Stimulated activated CD4-positive, alpha-beta T cell treated with anti-CD3 and anti-CD28 coated beads, Interleukin-2, amount 100 ng/mL, for 24 hours (primary cell): ENCODE measurements at places on chromosomes 13 and 19.
A peak's percentile ranks its signal among the peaks of the same experiment; 100 is the strongest.

DNA sequence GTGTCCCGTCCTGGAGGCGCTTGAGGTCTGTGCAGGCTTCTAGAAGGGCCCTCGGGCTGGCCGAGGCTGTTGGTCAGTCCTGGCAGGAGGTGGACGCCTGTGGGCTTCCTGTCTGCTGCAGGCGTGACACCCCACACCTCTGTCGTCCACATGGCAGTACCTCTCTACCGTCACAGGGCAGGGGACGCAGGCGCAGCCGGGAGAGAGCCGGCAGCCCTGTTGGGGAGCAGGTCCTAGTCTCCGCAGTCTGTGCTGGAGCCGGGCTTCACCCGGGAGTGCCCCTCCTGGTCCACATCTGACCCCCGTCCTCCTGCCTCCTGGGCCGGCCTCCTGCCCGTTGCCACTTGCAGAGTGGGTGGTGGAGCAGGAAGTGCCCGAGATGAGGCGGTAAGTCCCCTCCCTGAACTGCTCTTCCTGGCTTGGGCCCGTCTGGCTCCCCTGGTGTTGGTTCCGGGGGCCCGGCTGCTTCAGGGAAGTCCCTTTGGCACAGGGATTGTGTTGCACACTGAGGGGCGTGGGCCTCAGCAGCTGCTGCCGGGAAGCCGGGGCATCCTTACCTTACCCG lies 106.0 kb downstream of the KDM4B start:
- DNase-seq, result no peak

GRCh38 chr13:65946387-65946786 lies 1283.7 kb downstream of the PCDH9 start:
- no peak for DNase-seq

GRCh38 chr19:43290568-43291359 lies 21.4 kb upstream of the PSG9 start:
- DNase-seq, result no peak

DNA sequence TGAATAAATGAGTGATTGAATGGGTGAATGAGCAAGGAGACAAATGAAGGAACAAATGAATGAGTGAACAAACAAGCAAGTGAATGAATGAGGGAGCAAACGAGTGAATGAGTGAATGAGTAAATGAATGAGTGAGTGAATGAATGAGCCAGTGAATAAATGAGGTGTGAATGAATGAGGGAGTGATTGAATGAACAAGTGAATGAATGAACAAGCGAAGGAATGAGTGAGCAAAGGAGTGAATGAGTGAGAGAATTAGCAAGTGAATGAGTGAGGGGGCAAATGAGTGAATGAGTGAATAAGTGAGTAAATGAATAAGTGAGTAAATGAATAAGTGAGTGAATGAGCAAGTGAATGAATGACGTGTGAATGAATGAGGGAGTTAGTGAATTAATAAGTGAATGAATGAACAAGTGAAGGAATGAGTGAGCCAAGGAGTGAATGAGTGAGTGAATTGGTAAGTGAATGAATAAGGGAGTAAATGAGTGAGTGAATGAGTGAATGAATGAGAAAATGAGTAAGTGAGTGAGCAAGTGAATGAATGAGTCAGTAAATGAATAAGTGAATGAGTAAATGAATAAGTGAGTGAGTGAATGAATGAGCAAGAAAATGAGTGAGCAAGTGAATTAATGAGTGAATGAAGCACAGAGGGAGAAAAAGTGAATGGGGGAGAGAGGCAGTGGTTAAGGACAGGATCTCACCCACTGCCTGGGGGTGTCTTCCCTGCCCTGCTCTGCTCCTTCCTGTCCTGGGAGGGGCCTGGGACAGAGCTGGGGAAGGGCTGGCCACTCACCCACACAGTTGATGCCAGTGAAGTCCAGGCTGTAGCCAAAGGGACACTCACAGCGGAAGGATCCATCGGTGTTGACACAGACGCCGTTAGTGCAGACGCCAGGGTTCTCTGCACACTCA lies 36.4 kb downstream of the CCL25 start:
- no peak for DNase-seq

DNA sequence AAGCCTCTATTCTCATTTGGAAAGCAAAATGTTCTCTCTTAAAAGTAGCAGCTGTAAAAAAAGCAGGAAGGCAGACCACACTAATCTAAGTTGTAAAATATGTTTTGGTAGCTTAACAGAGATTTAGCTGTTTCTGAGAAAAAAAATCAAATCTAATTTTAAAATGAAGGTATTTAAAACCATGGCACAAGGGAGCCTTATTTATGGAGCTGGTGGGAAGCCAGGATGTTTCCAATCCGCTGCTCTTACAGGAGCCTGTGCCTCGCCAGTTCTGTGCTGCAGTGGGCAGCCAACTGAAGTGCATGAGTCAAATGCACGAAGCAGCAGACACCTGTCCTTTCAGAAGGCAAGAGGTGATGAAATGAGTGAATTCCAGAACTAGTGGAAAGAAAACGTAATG lies 28.2 kb downstream of the GPC6 start:
- DNase-seq, result no peak

DNA sequence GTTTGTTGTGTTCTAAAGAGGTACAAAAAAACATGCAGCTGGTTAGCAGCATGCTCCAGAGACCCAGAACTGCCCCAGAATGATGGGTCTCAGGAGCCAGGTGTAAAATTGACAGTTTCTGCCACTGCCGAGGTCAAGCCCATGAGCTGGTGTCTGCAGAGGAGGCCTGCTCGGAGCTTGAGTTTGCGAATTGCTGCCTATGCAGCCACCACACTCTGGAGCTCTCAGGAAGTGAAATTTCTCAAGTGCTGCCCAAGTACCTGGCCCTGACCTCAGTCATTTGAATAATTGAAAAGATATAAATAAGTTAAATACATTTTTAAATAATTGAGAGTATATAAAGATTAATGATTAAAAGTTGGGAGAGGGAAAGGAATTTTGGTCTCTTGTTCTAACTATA lies 66.4 kb downstream of the ZAR1L start:
- DNase-seq, result no peak

DNA sequence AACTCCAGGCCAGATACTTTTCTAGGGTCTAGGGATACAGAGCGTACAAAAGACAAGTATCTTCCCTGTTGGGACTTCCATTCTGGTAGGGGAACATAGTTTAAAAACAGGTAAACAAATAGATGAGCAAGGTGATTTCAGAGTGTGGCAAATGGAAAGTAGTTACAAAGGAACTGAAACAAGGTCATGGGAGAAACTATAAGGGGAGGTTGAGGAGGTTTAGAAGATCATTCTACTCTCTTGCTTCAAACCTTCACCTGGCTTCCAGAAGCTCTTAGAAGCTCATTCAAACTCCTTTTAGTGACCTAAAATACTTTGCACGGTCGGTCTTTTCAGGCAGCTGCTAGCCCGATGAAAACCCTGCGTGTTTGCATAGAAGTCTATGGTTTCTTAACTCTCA lies 9.1 kb downstream of the FFAR2 start:
- DNase-seq, result no peak

GRCh38 chr13:52432456-52432855 lies 18.0 kb downstream of the VPS36 start:
- DNase-seq, result no peak

GRCh38 chr19:3493651-3494050 lies 6.8 kb downstream of the DOHH start:
- DNase-seq, result no peak

DNA sequence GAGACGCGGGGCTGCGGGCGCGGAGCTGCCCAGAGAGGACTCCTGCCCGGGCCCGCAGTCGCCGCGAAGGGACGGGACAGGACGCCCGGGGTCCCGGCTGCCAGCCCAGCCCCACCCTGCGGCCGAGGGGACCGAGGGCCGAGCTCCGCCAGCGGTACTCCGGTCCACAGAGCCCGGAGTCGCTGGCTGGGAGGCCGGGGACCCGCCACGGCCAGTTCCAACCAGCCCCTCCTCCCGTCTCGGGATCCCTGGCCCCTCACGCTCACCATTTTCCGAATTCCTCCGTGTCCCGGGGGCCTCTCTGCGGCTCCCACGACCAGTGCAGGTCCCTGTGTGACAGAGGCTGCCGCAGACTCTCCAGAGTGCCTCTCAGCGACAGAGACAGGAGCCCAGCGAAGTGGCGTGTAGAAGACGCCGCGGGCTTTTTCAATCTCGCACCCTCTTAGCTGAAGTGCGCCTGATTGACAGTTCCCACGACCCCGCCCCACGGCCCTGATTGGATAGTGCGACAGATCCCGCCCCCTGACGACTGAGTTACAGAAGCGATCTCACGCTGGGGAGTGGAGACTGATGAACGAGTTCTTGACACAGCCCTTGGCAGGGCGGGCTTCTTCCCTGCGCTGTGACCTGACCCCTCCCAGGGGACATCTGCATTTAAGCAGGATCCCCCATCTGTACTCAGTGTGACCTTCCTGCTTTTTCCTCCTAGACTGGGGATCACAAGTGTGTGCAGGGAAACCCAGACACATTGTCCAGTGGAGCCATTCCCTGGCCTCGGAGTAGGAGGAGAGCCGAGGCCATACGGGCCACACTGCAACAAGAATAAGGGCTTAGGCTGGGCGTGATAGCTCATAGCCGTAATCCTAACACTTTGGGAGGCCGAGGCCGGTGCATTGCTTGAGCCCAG lies 44.0 kb downstream of the ZNF823 start:
- peak; percentile 89 for DNase-seq

- DNase-seq, result no peak
Observed at GRCh38 chr13:92436924-92437323, 789.7 kb upstream of the GPC6 start.

DNA sequence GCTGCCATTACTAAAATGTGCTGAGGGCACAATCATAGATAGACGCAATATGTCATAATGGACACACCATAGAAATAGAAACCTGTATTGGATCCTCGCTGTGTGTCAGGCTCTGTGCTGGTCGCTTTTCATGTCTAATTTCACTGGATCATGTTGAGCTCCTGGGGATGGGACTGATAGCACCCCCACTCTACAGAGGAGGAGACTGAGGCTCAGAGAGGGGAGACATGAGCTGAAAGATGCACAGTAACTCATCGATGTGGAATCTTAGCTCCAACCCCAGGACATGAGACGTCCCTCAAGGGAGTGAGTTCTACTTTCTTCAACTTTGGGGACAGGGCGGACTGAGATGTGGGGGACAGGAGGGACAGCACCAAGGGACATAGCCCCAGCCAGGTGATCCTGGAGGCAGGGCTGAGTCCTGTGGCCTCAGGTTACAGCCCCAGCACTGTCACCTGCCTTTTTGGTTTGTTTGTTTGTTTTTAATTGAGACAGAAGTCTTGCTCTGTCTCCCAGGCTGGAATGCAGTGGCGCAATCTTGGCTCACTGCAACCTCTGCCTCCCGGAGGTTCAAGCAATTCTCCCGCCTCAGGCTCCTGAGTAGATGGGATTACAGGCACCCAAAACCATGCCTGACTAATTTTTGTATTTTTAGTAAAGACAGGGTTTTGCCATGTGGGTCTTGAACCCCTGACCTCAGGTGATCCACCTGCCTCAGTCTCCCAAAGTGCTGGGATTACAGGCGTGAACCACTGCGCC lies 6.6 kb upstream of the GIPC1 start:
- DNase-seq, result no peak

DNA sequence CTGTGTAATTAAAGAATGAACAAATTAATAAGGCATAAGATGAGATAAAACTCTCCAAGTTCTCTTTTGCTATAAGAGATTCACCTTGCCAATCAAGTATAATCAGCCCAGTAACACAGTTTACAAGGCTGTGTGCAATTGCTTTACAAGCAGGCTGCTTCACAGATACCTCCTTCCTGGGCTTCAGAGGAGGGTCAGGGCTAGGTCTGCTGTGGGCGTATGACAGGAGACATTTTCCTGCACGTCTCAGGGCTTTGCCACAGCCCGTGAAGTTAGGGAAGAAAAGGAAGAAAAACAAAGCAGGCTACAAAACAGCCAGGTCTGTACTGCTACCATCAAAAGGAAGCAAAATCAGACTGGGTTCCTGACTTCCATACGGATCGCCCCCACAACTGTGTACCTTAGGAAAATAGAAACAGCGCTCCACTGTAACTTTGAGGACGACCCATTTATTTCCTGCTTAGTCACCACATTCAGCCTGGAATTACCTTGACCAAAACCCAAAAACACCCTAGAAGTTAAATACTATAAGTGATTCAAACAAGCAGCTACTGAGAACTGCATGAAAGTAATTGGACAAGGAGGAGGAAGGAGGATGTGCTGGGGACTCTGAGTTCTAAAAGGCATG lies 12.4 kb downstream of the EFNB2 start:
- DNase-seq, result no peak

GRCh38 chr13:84870190-84870589 lies 929.0 kb downstream of the SLITRK6 start:
- no peak for DNase-seq

DNA sequence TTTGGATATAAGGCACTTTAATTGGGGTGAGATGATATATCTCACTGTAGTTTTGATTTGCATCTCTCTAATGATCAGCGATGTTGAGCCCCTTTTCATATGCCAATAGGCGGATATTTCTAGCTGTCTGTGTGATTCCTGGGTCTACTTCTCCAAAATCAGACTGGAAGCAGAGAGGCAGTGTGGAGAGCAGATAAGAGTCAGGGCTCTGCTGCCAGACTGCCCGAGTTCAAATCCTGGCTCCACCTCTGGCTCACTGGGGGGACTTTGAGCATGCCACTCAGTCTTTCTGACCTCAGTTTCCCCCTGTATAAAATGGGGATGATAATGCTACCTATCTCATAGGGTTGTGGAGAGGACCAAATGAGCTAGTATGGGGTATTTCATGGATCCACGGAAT lies 24.0 kb upstream of the ACP7 start:
- no peak for DNase-seq
